ENCODE measurements at places on chromosomes 2 and 18.

DNA sequence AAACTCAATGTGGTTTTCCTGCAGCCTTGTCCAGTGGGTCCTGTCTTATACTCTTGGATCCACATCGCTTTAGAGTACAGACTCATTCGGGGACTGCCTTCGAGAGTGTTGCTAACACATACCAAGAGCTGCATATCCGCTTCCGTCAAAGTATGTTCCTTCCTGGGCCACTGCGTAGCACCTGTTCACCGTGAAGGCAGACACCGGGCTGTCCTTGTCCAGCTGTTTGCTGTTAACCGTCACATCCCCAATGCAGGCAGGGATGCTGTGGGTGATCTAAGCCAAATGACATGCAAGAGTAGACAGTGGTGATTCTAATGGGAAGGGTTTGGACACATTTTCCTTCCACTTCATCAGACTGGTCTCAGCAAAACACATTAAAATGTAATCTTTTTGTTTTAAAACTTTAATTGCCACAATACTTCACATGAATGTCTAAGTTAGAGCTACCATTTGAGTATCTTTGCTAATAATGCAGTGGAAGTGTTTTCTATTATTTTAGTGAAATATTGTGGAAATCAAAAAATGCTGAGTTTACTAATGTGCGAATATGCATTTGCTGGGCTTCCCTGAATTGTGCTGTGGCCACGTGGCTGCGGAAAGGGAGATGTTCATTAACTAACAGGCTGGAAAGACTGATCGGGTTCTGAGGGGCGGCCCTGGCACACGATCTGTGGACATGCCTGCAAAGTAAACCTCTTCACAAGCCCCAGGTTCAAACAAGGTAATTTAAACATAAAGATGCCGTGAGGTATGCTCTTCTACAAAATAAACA lies 169.1 kb downstream of the LAMA1 start:
- no peak for DNase-seq

DNA sequence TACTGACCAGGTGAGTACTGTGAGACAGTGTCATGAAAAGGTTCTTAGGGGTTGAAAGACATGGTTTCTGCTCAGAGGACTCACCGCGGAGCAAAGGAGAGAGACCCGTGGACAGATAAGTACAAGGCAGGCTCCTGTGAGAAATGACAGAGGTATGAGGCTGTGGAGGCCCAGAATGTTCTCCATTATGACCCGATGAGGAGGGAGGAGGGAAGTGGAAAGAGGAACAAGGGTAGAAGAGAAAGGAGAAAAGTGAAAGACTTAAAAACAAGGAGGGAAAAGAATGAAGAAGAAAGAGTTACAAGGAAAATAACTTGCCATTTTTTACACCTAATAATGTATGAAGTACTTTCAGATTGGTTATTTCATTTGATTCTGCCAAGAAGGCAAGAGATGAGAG lies 29.8 kb downstream of the MAPRE3 start:
- no peak for DNase-seq

DNA sequence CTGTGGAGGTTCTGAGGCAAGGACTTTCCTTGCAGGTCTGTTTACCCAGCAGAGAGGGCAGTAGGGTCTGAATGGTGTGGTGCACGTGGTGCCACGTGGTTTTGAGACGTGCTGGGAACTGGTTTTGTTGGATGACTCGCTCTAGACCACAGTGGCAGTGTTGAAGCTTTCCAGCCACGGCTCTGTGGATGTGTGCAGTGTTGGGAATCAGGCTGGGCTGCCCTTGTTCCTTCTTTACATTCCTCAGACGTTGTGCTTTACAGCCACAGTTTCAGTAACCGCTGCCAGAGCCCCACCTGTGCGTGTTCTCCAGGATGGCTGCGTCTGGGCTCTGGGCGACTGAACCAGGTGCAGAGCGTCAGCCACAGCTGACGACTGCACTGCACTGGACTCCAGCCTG lies 8.2 kb downstream of the CTDP1 start:
- DNase-seq = no peak

DNA sequence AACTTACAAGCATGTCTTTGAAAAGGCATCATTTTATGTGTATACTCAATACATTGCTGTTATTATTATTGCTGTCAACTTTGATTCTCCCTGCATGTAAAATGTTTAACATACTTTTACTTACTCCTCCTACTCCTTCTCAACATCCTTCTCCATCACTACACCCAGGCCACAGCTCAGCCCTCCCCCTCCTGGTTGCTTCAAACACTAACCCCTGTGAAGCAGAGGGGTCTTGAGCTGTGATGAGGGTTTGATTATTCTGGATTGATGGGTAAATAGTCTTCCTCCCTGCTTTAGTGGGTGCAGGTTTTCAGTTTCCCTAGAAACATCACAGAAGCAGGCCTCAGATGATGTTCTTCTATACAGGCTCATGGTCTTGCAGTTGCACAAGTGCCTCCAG lies 221.0 kb downstream of the OSR1 start:
- no peak for DNase-seq

DNA sequence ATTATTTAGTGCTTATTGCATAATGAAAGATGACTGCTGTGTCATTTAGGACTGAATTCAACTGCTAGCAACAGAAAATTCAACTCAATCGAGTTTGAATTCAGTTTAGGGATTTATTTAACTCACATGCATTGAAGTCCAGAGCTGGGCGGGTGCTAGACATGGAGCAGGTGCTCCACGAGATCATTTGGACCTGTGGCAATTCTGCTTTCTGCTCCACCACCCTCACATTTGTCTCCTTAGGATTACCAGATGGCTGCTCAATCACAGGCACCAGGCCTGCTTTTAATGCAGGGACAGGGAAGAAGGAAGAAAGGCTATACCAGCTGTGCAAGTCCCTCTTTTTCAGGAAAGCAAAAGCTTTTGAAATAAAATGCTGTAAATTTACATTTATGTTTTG lies 572.9 kb upstream of the SLC8A1 start:
- DNase-seq = peak; percentile 62

GRCh38 chr2:238821391-238821790 lies 26.5 kb upstream of the TWIST2 start:
- no peak for DNase-seq

DNA sequence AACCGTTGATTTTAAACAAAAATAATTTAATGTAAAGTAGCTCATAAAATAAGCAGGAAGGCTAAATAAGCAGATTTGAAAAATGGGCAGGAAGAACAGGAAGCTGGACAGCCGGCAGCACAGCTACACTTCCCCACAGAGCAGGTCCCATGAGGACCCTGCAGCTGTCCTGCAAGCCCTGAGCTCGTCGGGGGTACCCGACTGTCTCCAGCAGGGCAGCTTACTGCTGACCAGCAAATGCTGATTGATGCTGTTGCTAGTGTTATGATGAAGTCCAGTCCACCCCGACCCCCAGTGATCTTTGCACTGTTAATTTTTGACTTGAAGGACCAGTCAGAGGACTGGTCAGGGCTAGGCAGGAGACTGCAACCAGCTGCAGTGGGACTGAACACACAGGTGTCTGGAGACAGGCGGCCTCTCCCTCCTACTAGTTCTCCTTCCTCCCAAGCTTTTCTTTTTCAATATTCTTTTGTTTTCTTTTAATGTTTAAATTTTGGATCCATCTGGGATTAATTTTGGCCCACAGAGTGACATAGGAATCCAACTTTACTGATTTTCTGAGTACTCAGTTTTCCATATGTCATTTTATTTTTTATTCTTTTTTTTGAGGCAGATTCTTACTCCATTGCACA lies 27.7 kb downstream of the POLE4 start:
- DNase-seq = no peak

GRCh38 chr2:148110184-148110583 lies 89.3 kb downstream of the MBD5 start:
- no peak for DNase-seq

DNA sequence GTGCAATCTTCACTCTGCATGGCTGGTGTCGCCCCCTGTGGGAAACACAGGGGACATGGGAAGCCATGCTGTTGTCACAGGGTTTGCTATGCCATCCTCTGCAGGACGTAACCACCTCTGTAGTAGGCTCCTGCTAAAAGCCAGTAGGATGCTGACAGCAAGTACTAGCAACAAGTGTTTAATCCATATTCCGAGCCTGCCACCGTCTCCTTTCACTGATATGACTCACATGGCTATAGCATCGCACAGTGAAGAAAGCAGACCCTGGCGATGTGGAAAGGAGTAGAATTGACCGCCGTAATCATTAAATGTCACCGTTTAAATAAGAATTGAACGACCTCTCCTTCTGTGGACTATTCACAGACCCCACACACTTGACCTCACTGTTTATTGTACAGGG lies 57.8 kb downstream of the CD8B2 start:
- no peak for DNase-seq

- DNase-seq = no peak
Measured at GRCh38 chr18:61503688-61504087, 170.5 kb downstream of the CDH20 start.

DNA sequence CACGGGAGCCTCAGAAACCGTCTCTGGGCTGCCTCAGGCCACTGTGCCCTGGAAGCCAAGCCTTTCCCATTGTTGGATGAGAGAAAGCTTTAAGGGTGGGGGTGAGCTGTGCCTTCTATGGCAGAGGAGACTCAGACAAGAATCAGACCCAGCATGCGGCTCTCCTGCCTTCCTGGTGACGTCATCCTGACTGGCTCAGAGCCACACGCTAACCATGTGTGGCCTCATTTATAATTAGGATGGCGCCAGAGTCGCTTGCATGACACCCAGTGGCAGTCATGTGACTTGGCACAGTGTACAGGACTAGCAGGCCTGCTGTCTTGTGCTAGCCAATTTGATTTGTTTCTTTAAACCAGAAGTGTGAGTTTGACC lies 99.1 kb downstream of the SH3BP4 start:
- peak; percentile 93 for DNase-seq

All from NCI-H1694 treated with DMSO at 0.1 percent for 48 hours (cell line).